GDM1 (cell line): ENCODE measurements at places on chromosomes 16 and 17.

- no peak for DNase-seq
These were observed 46.7 kb upstream of the MAP3K14 start for GRCh38 chr17:45363498-45363897.

DNA sequence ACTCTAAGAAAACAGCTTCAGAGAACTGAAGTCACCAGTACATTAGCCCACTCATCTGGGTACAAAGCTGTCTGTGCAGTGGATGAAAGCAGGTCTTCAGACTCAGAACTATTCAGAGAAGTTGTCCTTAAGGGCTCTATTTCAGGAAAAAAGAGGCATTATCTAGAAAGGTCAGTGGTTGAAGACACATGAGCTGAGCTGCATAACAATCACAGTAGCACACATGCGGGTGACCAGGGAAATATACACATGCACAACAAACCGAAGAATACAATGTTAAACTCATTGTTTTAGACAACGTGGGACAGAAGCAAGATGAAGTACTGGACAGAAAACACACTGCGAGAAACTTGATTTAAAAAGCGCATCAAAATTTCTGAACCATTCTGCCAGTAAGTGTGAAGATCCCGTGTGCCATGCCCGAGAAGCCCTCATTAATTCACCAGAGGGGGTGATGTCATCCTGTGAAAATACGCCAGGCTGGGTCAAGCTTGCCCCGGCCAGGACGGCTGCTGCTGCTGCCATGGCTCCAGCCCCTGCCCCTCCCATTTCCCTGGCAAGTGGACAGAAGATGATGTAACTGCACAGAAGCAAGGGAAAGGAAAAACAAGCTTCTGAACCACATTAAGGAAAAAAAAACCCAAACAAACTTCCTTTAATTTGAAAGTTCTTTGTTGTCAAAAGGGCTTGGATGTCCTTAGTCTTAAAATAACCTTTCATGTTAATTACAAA is 10.1 kb downstream of the DYNC1LI2 start:
- DNase-seq, result no peak

DNA sequence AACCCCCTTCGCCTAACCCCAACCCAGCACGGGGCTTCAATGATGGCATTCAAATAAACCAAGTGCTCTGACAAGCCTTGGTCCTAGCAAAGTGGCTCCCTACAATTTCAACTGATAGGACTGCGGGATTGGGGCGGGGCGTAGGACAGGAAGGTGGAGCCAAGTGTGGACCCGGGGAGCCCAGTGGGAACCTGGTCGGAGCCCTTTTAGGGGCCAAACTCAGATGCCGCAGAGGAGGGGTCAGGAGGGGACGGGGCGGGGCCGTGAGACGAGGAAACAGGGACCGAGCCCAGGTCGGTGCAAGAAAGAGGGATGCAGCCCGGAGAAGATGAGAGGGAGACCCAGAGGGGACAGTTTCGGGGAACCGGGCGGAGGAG is 13.2 kb upstream of the CDIPT start:
- no peak for DNase-seq

GRCh38 chr17:72506773-72507172 is 386.0 kb downstream of the SOX9 start:
- DNase-seq, result no peak

GRCh38 chr17:17698869-17699351 is 17.7 kb downstream of the RAI1 start:
- DNase-seq, result no peak

- DNase-seq, result no peak
These were observed 18.1 kb downstream of the TMC7 start for GRCh38 chr16:19001788-19002187.

DNA sequence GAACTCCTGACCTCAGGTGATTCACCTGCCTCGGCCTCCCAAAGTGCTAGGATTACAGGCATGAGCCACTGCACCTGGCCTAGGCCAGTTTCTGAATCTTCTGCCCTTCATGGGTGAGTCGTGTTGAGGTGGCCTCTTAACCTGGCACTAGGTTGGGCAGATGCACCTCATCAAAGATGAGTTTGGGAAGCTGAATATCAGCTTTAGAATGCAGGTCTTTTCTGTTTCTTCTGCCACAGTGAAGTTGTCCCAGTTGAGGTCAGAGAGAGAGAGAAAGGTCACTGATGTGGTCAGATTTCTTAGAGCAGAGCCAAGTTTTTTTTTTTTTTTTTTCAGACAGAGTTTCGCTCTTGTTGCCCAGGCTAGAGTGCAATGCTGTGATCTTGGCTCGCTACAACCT is 111.3 kb upstream of the WSCD1 start:
- no peak for DNase-seq

DNA sequence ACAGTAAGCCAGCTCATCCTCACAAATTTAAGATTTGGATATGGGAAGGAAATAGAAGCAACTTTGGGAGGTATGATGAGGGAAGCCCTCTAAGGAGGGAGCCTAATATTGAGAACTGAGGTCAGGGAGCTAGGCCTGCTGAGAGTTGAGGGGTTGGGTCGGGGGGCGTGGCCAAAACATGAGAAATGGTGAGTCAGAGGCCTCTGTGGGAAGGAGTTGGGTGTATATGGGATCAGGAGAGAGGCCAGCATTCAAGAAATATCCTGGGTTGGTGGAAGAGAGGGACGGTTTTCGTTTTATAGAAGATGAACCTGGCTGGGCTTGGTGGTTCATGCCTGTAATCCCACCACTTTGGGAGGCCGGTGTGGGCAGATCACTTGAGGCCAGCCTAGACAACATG is 48.4 kb downstream of the CLEC16A start:
- DNase-seq, result no peak

DNA sequence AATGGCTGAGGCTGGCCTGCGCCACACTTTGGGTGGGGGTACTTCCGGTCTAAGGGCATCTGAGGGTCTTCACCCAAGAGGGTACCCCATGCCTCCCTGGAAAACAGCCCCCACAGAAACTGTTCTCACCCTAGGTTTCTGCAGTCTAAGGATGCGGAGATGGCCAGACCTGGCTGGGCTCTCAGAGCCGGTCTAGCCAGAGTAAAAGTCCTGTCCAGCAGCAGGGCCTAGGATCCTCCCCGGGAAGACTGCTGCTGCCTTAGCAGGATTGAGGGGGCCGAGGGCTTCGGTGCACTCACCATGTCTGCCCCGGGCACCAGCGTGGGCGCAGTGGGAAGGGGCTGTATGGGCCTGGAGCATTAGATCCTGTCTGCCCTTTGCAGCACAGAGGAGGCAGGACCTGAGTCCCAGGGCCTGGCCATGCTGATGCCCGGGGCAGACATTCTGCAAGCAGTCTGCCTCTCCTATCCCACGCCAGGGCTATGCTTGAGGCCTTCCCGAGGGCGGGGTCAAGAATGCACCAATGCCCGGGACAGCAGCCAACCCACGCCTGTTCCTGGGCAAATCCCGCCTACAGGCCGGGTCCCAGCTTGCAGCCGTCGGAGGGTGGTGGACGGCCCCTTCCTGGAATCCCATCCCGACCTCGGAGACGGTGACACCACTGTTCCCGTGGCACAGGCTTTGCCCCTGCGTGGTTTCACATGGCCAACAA is 54.7 kb downstream of the CBFA2T3 start:
- no peak for DNase-seq

- no peak for DNase-seq
These were observed 4.2 kb downstream of the SMPD3 start for GRCh38 chr16:68444056-68444657.

DNA sequence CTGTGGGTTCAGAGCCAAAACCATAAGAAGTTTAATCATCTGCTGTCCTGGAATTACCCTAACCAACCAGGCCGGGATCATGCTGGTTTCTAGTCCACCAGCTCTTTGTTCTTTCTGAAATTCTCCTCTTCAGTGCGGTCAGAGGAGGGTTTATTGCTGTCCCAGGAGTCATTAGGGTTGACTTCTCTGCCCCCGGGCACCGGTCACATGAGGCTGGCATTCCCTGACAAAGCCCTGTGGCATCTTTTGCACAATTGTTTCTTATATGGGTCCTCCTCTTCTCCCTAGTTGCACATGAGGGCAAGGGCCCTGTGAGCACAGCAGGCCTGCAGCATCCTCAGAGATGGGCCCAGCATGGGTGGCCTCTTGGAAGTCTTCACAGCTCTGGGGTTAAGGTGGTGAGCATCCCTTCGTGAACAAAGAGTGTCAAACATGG is 243.9 kb downstream of the IRF8 start:
- no peak for DNase-seq

GRCh38 chr16:27217256-27217655 is 13.9 kb downstream of the KDM8 start:
- DNase-seq, result no peak

- no peak for DNase-seq
These were observed 683 bp upstream of the SLC7A6 start for GRCh38 chr16:68263559-68264127.

DNA sequence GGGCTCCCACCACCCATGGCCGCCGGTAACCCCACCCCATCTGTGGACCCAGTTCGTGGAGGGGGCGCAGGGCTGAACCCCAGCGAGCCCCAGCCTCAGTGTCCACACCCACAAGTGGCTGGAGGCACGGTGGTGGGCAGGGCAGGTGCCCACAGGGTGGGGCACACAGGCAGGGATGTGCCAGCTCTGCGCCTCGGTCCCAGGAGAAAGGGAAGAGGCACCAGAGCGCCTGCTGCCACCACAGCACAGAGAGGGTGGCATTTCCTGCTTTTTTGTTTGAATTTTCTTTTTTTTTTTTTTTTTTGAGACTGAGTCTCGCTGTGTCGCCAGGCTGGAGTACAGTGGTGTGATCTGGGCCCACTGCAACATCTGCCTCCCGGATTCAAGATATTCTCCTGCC is 19.0 kb downstream of the ZFPM1 start:
- no peak for DNase-seq

DNA sequence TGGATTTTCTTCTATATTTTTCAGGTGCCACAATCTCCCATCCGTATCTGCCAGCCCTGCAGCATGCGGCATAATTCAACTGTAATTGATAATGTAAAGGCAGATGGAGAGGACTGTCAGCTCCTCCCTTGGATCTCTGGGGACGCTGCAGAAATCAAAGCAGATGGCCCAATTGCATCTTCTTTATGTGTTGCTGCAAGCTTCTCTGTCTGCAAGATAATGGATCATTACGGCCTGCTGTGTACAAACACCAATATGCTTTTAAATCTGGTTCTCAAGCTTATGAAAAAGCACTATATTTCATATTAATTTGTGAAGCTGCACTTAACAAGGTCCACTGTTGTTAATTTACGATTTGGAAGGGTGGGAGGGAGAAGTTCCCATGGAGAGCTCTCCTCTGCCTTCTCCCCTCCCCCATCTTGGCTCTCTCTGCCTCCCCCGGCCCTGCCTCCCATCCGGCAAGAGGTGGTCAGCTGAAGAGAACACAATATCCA is 607.5 kb downstream of the TOX3 start:
- no peak for DNase-seq

DNA sequence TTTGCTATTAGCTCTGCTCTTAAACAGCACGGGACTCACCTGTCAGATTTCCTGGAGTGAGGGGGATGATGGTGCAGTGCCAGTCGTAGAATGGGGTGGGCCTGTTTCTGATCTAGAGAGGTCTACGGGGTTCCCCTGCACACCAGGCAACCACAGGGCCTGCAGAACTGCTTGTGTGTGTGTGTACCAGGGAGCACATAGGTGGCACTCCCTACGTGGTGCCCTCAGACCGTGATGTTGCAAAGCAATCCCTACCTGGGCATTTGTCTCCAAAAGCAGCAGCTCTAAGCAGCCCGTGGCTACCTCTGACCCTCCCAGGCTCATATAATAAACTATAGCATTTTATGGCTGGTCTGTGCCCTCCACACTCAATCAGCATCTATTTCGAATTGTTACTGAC is 38.5 kb downstream of the MPRIP start:
- no peak for DNase-seq

GRCh38 chr17:59899099-59899498 is 6.2 kb downstream of the RPS6KB1 start:
- no peak for DNase-seq

- no peak for DNase-seq
These were observed 100.7 kb downstream of the SALL1 start for GRCh38 chr16:51050377-51050706.

DNA sequence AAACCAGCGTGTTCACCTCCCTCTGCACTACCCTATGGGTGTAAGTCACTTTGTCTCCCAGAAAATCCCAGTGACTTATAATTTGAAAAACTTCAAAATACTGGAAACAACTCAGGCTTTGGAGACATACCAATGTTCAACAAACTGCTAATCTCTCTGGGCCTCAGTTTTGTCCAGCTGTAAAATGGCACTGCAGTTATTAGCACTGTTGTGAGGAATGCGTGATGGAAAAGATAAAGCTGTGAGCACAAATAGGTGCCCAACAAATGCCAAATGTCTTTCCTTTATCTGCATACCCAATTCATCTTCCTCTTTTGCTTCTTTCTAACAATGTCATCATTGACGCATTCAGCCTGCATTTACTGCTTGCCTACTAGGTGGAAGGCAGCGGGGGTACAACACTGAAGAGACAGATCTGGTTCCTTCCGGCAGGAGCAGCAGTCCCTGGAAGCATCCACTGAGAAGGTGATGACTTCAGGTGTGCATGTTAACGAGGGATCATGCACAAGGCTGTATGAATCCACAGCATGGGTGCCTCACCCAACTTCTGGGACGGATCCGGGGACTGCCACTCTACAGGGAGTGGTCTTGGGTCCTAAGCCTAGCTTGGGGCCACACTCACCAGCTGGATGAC is 63.4 kb downstream of the CYTH1 start:
- DNase-seq, result no peak

DNA sequence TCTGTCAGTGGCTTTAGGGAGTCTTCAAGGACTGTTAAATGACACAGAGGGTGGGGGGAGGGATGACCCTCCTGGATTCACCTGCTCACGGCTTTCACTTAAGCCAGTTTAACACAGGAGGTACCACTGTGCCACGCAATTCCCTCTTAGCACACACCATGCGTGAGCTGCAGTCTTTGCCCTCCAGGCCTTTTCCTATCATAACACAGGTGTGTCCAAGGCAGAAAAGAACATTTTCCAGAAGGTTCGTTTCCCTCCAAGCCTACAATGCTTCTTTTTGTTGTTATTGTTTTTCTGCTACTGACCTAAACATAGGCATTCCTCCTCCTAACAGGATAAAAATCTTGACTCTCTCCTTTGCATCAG is 1.1 kb downstream of the ZFHX3 start:
- DNase-seq, result no peak

DNA sequence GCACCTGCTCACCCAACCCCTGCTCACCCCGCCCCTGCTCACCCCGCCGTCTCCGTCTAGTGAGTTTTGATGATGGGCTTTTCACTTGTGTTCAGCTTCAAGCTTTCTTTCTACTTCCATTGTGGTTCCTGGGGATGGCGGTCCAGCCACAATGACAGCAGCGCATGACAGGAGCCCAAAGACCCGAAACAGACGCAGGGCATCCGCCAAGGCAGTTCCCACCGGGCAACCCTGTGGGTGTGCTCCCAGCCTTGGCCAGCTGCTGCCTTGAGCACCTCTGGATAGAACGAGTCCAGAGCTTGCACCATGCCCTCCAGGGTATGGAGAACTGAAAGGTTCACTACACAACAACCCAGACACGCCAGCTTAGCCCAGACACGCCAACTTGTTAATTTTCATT is 92.9 kb upstream of the CHMP6 start:
- DNase-seq, result no peak
